ENCODE measurements at places on chromosomes 3 and 15.

DNA sequence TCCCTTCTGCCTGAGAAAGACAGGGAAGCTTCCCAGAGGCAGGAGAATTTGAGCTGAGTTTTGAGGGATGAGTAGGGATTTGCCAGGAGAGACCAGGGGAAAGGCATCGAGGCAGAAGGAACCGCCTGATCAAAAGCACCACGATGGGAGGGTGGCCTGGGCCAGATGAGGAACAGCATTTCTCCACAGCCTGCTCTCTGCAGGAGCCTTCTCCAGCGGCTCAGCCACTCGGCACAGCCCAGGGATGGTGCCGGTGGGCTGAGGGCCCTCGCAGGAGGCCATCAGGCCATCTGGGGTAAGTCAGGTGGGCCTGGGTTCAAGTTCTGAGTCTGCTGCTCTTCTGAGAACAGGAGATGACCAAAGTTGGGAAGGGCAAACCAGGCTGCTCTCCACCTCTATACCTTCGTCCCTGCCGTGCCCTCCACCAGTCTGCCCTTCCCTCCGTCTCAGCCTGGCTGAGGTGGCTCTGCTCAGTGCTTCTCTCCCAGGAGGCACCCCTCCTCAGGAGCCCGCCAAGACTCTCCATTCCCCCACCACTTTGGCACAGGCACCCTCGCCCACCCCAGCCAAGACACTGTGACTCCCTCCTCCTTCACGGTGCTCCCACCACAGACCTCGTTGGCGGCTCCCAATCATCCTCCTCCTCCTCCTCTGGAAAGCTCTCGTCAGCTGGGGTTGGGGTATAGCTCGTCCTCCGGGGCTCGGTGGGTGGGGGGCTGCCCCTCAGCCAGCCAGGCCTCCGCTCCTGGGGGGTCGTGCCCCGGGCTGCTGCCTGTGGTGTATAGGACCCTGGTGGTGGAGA lies 34.9 kb downstream of the GRIP2 start:
- no peak for DNase-seq

- DNase-seq: no peak
Observed at GRCh38 chr3:122023335-122023910, 1.4 kb upstream of the ILDR1 start.

DNA sequence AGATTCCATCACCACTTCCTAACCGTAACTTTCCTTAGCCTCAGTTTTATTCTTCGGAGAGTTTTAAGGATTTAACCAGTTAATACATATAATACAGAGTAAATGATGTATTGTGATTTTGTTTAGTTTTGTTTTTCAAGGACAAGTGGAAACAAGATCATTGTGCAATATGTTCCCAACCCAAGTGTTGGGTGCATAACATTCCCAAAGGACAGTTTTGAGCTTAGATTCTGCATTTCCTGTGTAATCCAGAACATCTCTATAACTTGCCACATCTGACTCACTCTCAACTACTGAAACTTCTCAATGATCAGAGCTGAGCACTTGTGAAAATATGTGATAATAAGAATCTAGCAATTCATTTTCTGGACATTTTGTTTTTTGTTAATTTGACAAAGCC lies 466.1 kb upstream of the PPP2R3A start:
- no peak for DNase-seq

- DNase-seq: peak; percentile 13
Observed at GRCh38 chr3:194137506-194138474, 1.8 kb downstream of the HES1 start.

- no peak for DNase-seq
Observed at GRCh38 chr15:78751602-78751979, 59.7 kb downstream of the ADAMTS7 start.

DNA sequence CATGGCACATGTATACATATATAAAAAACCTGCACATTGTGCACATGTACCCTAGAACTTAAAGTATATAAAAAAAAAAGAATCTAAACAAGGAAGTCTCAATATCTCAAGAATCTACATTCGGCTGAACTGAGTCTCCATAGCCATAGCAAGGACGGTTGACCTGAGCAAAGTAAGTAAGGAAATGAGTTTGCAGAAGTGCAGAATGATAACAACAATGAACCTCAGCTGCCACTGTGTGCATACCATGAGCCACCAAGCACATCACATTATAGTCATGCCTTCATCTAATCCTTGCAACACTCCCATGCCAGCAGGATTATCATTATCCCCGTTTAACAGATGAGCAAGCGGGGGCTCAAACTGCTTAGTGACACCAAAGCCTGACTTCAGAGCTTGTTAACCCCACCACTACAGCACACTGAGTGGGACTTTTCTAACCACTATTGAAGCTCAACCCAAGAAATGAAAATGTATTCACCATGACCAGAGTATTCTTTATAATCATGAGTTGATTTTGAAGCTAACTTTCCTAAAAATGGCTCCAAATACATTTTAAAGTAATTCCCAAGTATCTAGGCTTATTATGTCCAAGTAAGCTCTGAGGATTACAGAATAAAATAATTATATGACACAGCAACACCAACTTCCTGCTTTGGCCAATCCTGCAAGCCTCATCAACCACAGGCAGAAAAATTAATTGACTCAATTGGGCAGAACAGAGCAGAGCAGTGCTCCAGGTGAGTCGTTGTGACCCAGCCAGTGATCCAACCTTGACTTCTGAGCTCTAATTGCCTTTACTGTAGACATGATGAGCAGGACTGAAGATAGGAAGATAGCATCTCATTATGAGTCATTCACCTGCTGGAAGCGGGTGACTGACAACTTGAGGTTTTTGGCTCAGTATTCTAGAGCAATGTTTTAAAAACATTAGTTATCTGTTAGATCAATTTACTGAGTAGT lies 47.3 kb upstream of the IL12A start:
- DNase-seq: no peak

GRCh38 chr3:149547954-149548668 lies 73.6 kb downstream of the TM4SF4 start:
- DNase-seq: no peak
